ENCODE measurements at places on chromosomes 6 and 20.
A peak's percentile ranks its signal among the peaks of the same experiment; 100 is the strongest.

GRCh38 chr6:127058027-127058426, 60.4 kb upstream of the RSPO3 start:
- no peak for DNase-seq

DNA sequence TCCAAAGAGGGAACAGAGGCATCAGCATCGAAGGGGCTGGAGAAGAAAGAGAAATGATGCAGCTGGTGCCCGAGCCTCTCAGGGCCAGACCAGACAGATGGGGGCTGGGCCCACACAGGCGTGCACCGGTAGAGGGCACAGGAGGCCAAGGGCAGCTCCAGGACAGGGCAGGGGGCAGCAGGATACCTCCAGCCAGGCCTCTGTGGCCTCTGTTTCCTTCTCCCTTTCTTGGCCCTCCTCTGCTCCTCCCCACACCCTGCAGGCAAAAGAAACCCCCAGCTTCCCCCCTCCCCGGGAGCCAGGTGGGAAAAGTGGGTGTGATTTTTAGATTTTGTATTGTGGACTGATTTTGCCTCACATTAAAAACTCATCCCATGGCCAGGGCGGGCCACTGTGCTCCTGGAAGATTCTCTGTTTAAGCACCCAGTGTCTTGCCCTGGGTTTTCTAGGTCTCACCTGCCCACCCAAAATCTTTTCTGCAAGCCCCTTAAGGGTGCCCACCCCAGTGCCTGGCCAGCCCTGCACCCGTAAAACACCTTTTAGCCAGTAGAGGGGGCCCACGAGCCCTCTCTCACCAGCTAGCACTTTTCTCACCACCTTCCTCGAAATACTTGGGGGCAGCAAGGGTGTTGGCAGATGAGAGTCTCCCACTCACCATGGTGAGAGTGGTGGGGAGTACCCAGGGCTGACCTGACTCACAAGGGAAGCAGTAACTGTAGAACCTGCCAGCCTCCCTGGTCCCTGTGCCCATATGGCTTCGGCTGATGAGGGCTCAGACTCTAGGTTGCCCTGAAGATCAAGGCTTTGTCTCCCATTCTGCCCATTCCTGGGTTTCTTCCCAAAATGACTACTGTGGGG, 35.7 kb upstream of the ID1 start:
- DNase-seq = peak; percentile 67

GRCh38 chr20:37525810-37526209, 1.9 kb downstream of the BLCAP start:
- no peak for DNase-seq

GRCh38 chr6:148831531-148831930, 84.7 kb downstream of the UST start:
- no peak for DNase-seq

DNA sequence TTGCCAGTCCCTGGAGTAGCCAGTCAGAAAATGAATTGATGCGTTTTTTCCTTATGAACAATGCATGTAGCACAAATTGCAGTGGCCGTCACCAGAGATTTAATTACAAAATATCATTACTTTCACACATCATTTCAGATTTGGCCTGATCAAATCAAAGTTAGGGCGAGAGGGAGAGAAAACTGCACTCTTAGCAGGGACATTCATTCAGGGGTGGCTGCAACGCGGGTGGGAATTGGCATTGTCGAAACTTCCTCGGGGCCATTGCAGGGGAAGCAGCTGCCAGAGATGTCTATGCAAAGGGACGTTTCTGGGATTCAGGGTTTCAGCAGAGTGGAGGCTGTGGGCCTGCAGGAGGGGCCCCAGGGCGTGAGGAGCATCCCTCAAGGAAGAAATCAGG, 76.5 kb upstream of the TOP1 start:
- DNase-seq = no peak

Measured in natural killer cell (primary cell).